SJSA1 (cell line): ENCODE measurements at places on chromosomes 16 and 17. TPM values are rescaled to one million over a fixed set of nuclear protein-coding genes. Genes with fewer than 3 reads are reported as not detected.

DNA sequence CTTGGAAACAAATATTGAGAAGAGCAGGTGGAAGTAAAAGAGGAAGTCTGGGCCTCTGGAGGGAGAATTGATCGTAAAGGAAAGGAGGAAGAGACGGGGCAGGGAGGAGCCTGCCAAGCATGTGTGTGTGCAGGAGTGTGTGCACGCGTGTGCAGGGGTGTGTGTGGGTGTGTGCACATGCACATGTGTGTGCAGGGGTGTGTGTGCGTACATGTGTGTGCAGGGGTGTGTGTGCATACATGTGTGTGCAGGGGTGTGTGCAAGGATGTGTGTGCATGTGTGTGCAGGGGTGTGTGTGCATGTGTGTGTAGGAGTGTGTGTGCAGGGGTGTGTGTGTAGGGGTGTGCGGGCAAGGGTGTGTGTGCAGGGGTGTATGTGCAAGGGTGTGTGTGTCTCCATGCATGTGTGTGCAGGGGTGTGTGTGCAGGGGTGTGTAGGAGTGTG is 10.0 kb downstream of the CEP295NL start:
- no peak overlapping the region for H3K27ac ChIP-seq
- no peaks in the 10 kb centered on the region for H3K27me3 ChIP-seq
- peaks cover 45% of the 10 kb centered on the region for H3K36me3 ChIP-seq
- H3K4me1 ChIP-seq, result no peaks in the 10 kb centered on the region; the same call in 1 of the 2 replicates
- no peak for DNase-seq

DNA sequence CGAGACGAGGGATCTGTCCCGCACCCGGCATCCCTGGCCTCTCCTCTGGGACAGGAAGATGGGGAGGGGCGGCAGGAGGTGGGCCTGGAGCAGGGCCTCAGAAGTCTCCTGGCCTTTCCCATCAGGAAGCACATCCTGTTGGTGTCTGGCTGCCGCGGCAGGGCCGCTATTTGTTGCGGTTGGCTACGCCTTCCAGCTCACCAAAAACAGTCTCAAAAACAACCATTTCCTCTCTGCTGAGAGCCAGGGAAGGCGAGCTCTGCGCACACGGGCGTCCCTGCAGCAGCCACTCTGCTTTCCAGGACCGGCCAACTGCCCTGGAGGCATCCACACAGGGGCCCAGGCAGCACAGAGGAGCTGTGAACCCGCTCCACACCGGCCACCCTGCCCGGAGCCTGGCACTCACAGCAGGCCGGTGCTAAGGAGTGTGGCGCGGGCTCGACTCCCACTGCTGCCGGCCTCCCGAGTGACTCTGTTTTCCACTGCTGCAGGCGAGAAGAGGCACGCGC is at the start of gene TMEM204:
Gene TMEM204 (plus strand): TSS at position 224 of the 509 bp plus-strand sequence. CDS start 610 bp downstream, outside the sequence.
- H3K36me3 ChIP-seq, result no peaks in the 10 kb centered on the region
- H3K27me3 ChIP-seq, result no peaks in the 10 kb centered on the region
- no peak within 1 kb of the TSS for H3K4me3 ChIP-seq

DNA sequence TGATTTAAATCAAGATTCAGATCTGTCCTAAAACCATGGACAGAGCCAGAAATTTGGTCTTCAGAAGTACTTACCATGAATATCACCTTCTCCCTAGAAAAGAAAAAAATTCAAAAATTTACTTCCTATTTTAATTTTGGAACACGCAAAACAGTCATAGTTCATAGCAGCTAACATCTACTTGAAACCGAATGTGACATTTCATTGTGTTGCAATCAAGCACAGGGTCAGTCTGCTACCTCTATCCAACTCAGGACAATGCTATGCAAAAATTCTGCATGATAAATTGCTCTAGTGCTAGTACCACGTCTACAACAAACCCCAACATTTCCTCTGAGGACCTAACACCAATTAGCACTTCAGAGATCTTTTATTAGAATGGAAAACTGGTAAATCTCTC is 7.7 kb downstream of the JPT1 start:
- no peak overlapping the region for H3K4me3 ChIP-seq
- H3K27me3 ChIP-seq, result no peaks in the 10 kb centered on the region
- DNase-seq, result no peak

GRCh38 chr17:51435641-51436091 is 175.3 kb downstream of the UTP18 start:
- H3K36me3 ChIP-seq, result no peaks in the 10 kb centered on the region
- H3K27me3 ChIP-seq, result no peaks in the 10 kb centered on the region
- H3K4me1 ChIP-seq, result no peaks in the 10 kb centered on the region
- no peak overlapping the region for H3K4me3 ChIP-seq
- DNase-seq, result peak; percentile 61

The HEATR9 gene
- not detected in 2 replicates for total RNA-seq

The C16orf86 gene
- 0.32 TPM in 1 of 2 replicates, not detected in the other for total RNA-seq
